ENCODE measurements at places on chromosomes 2 and 18. TPM values are rescaled to one million over a fixed set of nuclear protein-coding genes. Genes with fewer than 3 reads are reported as not detected.

GRCh38 chr2:112812318-112813267 lies 24.0 kb downstream of the IL1B start:
- H3K4me3 ChIP-seq, result peak overlapping the region; percentile 22
- peaks cover 20% of the 10 kb centered on the region for H3K4me1 ChIP-seq
- H3K27ac ChIP-seq, result peak overlapping the region; percentile 62
- no peak for DNase-seq
- no peaks in the 10 kb centered on the region for H3K27me3 ChIP-seq

GRCh38 chr18:75341267-75341666 lies 86.2 kb downstream of the SMIM21 start:
- no peak overlapping the region for H3K27ac ChIP-seq
- no peak overlapping the region for H3K4me3 ChIP-seq
- H3K4me1 ChIP-seq, result no peaks in the 10 kb centered on the region
- H3K27me3 ChIP-seq, result peaks cover 20% of the 10 kb centered on the region
- no peaks in the 10 kb centered on the region for H3K36me3 ChIP-seq

- peaks cover 20% of the 10 kb centered on the region for H3K27me3 ChIP-seq
- no peak overlapping the region for H3K27ac ChIP-seq
- H3K4me1 ChIP-seq, result peaks cover 4% of the 10 kb centered on the region
- H3K36me3 ChIP-seq, result no peaks in the 10 kb centered on the region
Observed at GRCh38 chr2:109292386-109292785, 163.4 kb downstream of the SH3RF3 start.

FIGN gene
- not detected for total RNA-seq

DNA sequence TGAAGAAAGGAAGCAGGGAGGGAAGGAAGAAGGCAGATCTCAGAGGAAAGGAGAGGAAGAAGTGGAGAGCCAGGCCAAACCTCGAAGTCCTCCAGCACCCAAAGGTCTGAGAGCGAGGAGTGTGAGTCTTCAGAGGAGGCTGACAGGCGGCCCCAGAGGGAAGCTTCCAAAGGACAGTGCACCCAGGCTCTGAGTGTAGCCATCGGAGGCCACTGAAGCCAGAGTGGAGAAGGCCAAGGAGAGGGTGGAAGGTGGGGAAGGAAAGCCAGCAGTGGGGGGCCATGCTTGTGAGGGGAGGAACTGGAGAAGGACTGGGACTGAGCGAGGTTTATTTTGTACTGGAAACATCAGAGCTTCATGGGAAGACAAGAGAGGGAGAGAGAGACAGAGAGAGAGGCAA lies 6.0 kb downstream of the ATP6V1B1 start:
- H3K4me3 ChIP-seq, result no peak overlapping the region
- H3K27ac ChIP-seq, result no peak overlapping the region
- no peak for DNase-seq

DNA sequence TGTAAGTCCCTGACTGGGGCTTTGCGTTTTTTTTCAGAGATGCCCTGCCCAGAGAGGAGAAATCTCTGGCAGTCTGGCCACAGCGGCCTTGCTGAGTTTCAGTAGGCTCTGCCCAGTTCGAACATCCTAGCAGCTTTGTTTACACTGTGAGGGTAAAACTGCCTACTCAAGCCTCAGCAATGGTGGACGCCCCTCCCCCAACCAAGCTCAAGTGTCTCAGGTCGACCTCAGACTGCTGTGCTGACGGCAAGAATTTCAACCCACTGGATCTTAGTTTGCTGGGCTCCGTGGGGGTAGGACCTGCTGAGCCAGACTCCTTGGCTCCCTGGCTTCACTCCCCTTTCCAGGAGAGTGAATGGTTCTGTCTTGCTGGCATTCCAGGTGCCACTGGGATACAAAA lies 31.7 kb downstream of the L3MBTL4 start:
- no peak overlapping the region for H3K4me3 ChIP-seq
- H3K27ac ChIP-seq, result no peak overlapping the region
- H3K36me3 ChIP-seq, result no peaks in the 10 kb centered on the region
- H3K4me1 ChIP-seq, result no peaks in the 10 kb centered on the region
- no peaks in the 10 kb centered on the region for H3K27me3 ChIP-seq

GRCh38 chr18:76460482-76460881 lies 34.6 kb downstream of the ZNF516 start:
- DNase-seq, result no peak
- H3K36me3 ChIP-seq, result no peaks in the 10 kb centered on the region
- no peaks in the 10 kb centered on the region for H3K27me3 ChIP-seq
- H3K27ac ChIP-seq, result no peak overlapping the region
- H3K4me1 ChIP-seq, result peaks cover 33% of the 10 kb centered on the region
- no peak overlapping the region for H3K4me3 ChIP-seq

DNA sequence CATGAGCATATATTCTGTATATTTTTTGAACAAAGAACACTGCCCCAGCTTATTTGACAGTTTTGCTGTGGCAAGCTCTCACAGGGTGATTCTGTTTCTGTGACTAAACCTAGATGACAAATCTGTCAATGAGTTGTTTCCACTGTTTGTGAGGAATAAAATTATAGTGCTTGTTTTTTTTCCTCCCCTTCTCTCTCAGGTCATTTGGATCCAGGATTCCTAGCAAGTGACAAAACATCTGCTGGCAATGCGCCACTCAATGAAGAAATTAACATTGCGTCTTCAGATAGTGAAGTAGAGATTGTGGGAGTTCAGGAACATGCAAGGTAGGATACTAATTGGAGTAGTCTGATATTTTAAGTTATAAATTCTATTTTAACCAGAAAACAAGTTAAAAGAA lies 149.3 kb downstream of the HAUS1 start:
- peak overlapping the region; percentile 70 for H3K27ac ChIP-seq
- H3K4me3 ChIP-seq, result no peak overlapping the region
- no peak for DNase-seq
- no peaks in the 10 kb centered on the region for H3K27me3 ChIP-seq

VWC2L gene
- total RNA-seq, result not detected

- H3K4me1 ChIP-seq, result no peaks in the 10 kb centered on the region
- no peak for DNase-seq
- H3K4me3 ChIP-seq, result no peak overlapping the region
- H3K36me3 ChIP-seq, result no peaks in the 10 kb centered on the region
- no peaks in the 10 kb centered on the region for H3K27me3 ChIP-seq
Observed at GRCh38 chr2:49332415-49332814, 178.1 kb upstream of the FSHR start.

- no peak for DNase-seq
- H3K36me3 ChIP-seq, result no peaks in the 10 kb centered on the region
- no peaks in the 10 kb centered on the region for H3K4me1 ChIP-seq
- H3K27me3 ChIP-seq, result no peaks in the 10 kb centered on the region
- H3K4me3 ChIP-seq, result no peak overlapping the region
Observed at GRCh38 chr2:53021828-53022227, 745.8 kb upstream of the CHAC2 start.

DNA sequence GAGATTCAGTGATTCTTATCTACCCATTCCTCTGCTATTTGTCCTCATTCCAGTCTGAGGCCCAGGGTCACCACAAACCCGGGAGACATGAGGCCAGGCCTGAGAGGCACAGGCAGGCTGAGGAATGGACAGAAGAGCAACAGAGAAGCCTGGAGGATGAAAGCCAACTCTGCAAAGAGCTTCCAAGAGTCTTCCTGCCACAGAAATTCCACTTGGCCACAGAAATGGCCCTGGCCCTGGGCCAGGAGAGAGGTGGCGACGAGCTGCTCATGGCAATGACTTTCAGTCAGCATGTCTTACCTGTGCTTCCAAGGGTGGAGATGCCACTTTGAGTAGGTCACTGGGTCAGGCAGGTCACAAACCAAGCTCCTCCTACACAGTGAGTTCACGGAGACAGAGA lies 155.3 kb upstream of the PKDCC start:
- H3K27me3 ChIP-seq, result no peaks in the 10 kb centered on the region
- H3K27ac ChIP-seq, result no peak overlapping the region
- no peak for DNase-seq

DNA sequence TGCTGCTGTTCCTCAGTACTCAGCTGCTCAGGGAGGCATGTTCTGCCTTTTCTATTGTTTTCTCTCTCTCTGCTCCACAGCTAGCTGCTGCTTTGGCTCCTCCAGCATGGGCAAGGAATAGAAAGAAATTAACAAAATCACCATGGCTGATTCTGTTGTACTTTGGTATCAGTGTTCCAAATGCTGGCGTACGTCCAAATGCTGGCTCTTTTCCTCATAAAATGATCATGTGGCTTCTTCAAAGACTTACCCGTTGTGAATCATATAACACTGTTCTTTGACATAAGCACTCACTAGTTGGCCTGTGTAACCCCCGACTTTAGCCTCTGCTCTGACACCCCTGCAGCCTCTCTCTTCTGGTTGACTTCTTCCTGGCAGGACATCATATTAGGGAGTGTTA lies 547.6 kb downstream of the CPS1 start:
- H3K36me3 ChIP-seq, result no peaks in the 10 kb centered on the region
- no peaks in the 10 kb centered on the region for H3K4me1 ChIP-seq
- no peak overlapping the region for H3K4me3 ChIP-seq
- no peak for DNase-seq
- no peak overlapping the region for H3K27ac ChIP-seq

KCNJ3 gene
- not detected for total RNA-seq

- no peaks in the 10 kb centered on the region for H3K36me3 ChIP-seq
- no peaks in the 10 kb centered on the region for H3K27me3 ChIP-seq
- no peaks in the 10 kb centered on the region for H3K4me1 ChIP-seq
- no peak overlapping the region for H3K4me3 ChIP-seq
- no peak for DNase-seq
- H3K27ac ChIP-seq, result no peak overlapping the region
Observed at GRCh38 chr2:208671284-208671683, 264.7 kb downstream of the PTH2R start.

GRCh38 chr2:240999873-241000541 lies 1.6 kb downstream of the SNED1 start:
- peaks cover 9% of the 10 kb centered on the region for H3K4me1 ChIP-seq
- H3K27ac ChIP-seq, result no peak overlapping the region
- H3K27me3 ChIP-seq, result peaks cover 23% of the 10 kb centered on the region
- no peak for DNase-seq
- H3K36me3 ChIP-seq, result peaks cover 7% of the 10 kb centered on the region
- peak overlapping the region; percentile 68 for H3K4me3 ChIP-seq

GRCh38 chr18:78820161-78820834 lies 159.3 kb upstream of the SALL3 start:
- H3K27ac ChIP-seq, result no peak overlapping the region
- H3K36me3 ChIP-seq, result no peaks in the 10 kb centered on the region
- DNase-seq, result no peak
- H3K4me3 ChIP-seq, result no peak overlapping the region
- H3K27me3 ChIP-seq, result peaks cover 29% of the 10 kb centered on the region

DNA sequence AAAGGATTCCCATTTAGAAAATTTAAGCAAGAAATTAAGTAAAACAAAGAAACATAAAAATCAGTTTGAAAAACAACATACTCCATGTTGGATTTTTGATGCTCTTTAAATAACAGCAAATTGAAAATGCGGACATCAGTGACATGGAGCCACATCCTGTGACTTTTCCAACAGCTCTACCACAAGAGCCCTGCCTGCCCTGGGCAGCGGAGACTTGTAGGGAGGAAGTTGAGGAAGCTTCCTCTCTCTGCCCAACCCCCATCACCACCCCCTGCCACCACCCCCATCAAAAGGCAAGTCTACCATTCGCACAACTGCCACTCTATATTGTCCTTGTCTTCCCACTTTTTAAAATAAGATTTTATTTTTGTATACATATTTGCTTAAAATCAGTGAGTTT lies 32.8 kb upstream of the DAPL1 start:
- no peak for DNase-seq
- H3K36me3 ChIP-seq, result no peaks in the 10 kb centered on the region
- no peaks in the 10 kb centered on the region for H3K4me1 ChIP-seq
- H3K27me3 ChIP-seq, result peaks cover 24% of the 10 kb centered on the region
- H3K4me3 ChIP-seq, result no peak overlapping the region

- no peak for DNase-seq
- H3K4me1 ChIP-seq, result peaks cover 12% of the 10 kb centered on the region
- no peaks in the 10 kb centered on the region for H3K27me3 ChIP-seq
- no peaks in the 10 kb centered on the region for H3K36me3 ChIP-seq
- H3K4me3 ChIP-seq, result no peak overlapping the region
- no peak overlapping the region for H3K27ac ChIP-seq
Observed at GRCh38 chr18:13680612-13681011, 45.7 kb downstream of the FAM210A start.

DNA sequence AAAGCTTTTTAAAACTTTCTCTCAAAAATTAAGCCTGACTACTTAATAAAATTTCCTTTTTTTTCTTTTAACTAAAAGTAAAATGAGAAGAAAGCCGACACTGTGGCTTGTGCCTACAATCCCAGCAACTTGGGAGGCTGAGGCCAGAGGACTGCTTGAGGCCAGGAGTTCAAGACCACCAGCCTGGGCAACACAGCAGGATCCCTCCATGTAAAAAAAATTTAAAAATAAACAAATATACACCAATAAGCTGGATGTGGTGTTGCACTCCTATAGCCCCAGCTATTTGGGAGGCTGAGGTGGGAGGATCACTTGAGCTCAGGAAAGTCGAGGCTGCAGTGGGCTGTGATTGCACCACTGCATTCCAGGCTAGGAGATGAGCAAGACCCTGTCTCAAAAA lies 37.4 kb downstream of the HNRNPLL start:
- no peaks in the 10 kb centered on the region for H3K36me3 ChIP-seq
- peaks cover 2% of the 10 kb centered on the region for H3K4me1 ChIP-seq
- no peak overlapping the region for H3K4me3 ChIP-seq
- no peaks in the 10 kb centered on the region for H3K27me3 ChIP-seq
- H3K27ac ChIP-seq, result no peak overlapping the region

DNA sequence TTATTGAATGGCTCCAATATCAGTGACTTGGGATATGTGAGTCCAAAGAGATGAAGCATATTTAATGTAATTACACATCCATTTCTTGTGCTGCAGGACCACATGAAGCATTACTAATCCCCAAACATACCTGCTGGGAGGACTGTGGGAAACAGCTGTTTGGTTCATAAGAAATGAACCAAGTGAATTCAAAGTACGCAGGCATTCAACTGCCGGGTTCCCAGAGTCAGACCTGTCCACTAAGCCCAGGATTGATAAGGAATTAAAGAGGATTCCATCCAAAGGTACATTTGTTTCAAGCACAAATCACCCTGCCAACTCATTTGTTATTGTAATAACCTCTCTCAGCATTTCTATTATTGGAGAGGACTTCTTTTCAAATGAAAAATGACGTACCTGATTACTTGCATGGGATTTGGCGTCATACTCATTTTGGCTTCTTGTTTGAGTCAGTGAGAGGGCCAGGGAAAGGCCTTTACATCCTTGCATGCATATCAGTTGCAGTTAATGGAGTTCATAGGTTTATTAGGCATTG lies 230.7 kb downstream of the TXNL1 start:
- no peak overlapping the region for H3K4me3 ChIP-seq
- H3K27ac ChIP-seq, result no peak overlapping the region
- H3K36me3 ChIP-seq, result no peaks in the 10 kb centered on the region
- no peaks in the 10 kb centered on the region for H3K4me1 ChIP-seq
- no peak for DNase-seq
